ENCODE measurements at places on chromosomes 4 and X.

DNA sequence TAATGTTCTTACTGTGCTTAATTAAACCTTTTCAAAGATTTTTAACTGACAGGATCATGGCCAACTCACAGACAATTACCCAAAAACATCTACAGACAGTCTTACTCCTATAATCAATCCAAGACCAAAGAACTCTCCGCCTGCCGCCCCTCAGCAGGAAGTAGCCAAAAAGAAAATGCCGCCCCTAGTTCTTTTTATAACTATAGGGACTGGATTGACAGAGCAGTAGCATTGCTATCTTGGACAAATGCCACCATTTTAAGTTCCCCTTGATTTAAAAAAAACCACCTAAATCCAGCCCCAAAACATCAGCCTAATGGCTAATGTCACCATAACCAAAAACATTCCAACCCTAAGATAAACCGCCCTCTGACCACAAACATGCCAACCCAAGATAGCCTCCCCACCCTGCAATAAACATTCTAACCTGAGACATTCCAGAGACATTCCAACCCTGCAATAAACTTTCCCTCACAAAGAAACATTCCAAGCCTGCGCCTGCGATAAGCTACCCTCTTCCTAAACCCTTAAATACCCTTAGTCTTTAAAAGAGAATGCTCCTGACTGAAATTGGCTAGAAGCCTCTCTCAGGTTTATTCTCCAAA is 77.0 kb downstream of the COQ2 start:
- DNase-seq: no peak

DNA sequence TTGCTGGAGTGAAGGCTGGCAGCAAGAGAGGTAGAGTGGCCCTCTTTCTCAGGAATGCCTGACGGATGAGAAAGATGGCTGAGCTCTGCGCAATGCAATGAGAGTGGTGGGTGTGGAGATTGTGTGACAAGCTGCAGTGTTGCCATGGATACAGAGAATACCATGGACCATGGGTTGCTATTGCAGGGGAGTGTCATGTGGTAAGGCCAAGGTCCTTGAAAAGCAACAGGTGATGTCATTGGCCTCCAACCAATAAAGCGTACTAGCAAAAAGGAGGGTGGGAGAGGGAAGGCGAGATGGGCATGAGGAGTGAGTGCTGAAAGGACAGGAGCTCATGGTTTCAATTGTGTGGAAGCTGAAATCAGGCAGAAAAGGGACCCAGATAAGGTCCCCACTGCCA is 1.8 kb downstream of the PNMA5 start:
- no peak for DNase-seq

DNA sequence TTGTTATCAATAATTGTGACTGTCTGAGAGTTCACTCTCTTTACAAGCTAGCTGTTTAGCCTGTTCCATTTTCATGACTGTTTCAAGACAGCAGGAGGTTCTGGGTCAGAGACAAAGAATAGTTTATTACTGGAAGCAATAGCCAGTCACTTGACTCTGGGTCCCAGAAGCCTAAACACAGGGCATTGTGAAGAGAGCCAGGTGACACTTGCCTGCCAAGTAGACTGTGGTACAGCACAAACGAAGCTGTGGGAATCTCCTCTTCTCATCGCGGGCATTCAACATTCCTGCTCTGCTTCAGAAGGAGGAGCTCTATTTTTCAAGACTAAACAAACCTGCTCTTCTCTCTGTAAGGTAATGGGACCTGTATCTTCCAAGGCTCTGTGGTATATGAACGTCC is 485.1 kb downstream of the TRIML1 start:
- DNase-seq: no peak

- no peak for DNase-seq
Observed at GRCh38 chr4:62360156-62360545, 1160.0 kb downstream of the ADGRL3 start.

GRCh38 chrX:150599226-150599625 is 30.8 kb downstream of the MTM1 start:
- DNase-seq: no peak

DNA sequence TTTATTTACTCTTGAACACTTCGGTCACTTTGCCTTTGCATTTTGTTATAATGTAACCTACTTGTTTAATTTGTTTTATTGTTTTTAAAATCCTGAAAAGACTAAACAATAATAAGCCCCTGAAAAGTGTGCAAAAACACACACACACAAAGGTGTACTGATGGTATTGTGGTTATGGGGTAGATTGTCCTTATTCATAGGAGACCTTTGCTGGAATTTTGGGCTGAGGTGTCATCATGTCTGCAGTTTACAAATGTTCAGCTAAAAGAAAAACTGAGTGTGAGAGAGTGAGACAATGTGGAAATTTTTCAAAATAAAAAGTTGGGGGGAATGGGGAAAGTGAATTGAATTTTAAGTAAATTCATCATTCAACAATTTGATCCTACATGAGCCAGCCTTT is 174.9 kb downstream of the QDPR start:
- no peak for DNase-seq

DNA sequence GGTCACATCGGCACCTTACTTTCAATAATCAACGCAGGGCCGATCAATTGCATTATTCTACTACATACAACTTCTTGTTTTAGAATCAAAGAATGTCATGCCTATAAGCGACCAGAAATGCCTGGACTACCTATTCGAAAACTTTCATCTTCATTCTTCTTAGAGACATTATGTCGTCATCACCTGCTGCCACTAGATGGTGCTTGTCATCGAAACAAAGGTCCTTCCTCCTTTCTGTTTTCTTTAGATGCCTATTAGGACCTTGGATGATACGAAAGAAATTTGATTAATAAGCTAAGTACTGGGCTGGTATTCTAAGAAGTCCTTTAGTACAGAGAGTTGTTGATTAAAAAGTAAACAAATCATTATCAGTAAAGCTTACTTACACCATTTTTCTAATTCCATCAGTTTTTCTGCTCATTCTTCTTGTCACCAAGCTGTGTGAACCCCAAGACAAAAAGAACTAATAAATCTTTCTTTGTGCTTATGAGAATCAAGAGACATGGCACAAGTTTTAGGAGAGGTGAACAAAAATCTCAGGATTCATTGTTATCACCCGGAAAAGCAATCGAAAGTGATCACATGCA is 154.5 kb upstream of the SLC4A4 start:
- DNase-seq: peak; percentile 67

DNA sequence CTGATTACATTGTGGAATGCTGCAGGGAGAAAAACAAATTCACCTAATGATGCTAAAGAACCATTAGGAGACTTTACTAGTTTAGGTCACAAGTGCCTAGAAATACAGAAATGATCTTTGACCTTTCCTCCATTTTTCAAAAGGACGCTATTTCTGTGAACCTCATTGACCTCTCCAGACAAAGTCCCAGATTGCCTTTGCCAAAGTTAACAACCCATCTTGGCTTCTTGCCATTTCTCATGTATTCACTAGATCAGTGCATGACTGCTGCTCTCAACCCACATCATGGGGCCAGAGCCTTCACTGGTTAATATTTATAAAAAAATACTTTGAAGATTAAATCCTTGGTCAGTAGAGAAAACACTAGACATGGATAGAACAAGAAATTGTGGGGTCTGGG is 19.9 kb upstream of the AR start:
- DNase-seq: no peak

DNA sequence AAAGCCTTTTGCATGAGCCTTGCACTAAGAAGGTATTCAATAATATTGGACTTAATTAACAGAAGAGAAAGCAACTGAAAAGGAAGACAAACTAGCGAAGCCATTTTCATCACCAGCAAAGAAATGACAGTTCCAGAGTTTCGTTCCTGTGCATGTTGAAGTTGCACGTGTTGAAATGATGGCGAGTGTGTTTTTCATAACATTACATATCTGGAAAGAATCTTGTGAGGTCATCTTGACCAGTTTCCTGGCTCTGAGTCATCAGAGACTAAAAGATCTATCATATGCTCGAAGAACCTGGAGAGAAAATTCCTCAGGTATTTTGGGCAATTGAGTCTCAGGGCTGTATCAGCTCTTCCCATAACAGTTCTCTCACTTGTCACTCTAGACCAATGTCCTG is 106.2 kb upstream of the MAML3 start:
- no peak for DNase-seq

DNA sequence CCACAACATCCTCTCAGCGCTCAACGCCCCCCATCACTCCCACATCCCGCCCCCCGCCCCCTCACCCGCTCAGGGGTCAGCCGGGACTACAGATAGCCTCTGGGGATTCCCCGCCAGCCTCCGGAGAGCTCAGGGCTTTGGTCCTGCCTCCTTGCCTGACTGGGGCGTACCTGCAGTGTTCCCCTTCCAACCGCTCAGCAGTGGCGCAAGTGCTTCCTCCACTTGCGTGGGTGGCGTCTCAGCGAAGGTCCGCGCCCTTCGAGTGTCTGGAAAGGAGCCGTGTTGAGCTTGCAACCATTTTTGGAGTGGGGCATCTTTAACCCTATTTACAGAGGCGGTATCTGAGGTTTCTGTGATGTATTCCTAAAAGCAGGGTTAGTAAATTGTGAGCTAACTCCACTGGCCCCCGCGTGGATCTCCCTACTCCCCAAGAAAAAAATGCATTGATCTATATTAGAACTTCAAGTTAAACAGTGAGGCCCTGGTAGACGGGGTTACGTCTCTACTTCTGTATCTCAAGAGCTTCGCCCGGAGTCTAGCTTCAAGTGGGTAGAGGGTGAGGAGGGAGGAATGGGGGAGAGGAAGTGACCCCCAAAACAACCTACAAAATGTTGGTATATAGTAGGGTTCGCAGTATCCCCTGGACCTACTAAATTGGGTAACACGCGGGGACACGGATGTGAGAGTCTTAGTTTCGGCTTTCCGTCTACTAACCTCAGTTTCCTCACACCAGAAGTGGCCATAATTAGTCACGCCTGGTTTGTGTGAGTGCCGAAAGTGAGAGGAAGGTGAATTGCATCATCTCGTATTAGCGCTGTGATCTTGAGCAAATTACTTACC is 16.1 kb downstream of the NKX3-2 start:
- DNase-seq: peak; percentile 32

GRCh38 chrX:155876704-155877103 is 4.4 kb upstream of the VAMP7 start:
- DNase-seq: peak; percentile 42

DNA sequence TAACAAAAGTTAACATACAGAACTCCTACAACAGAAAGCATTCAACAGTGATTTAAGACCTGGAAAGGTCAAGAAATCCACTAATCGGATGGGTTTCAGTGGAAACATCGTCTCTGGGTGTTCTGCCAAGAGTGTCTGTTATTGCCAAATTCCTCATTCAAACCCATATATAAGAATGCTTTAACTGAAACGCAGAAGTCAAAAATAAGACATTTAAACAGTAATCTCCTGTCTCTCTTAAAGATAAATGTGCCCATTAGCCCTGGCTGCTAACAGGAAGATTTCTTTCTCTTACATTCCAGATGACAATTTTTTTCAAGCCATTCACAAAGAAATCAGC is 31.5 kb downstream of the DCTD start:
- no peak for DNase-seq

- peak; percentile 30 for DNase-seq
Observed at GRCh38 chr4:121096629-121097028, 24.3 kb upstream of the NDNF start.

DNA sequence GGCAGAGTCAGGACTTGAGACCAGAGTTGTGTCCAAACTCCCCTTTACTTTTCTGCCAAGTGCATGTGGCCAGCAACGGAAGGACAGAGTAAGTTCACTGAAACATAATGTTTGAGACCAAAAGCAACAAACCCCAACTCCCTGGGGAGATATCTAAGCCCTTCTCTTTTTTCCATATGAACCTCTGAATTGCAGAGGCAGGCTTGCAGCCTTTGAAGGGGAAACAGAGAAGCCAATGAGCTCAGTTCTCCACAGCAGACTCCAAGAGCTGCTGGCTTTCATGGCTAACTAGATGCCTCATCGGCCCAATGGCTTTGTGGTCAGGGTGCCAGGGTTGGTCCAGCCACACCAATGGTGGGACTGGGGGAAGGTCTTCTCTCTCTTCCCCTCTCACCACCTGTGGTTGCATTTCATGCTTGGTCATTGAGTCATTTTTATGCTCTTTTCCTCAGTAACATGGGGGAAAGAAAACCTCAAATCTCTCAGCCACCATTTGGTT is 34.0 kb downstream of the STARD8 start:
- peak; percentile 37 for DNase-seq

GRCh38 chrX:3450881-3451570 is 104.6 kb upstream of the MXRA5 start:
- DNase-seq: no peak

- no peak for DNase-seq
Observed at GRCh38 chr4:140069066-140069465, 84.9 kb downstream of the MAML3 start.

DNA sequence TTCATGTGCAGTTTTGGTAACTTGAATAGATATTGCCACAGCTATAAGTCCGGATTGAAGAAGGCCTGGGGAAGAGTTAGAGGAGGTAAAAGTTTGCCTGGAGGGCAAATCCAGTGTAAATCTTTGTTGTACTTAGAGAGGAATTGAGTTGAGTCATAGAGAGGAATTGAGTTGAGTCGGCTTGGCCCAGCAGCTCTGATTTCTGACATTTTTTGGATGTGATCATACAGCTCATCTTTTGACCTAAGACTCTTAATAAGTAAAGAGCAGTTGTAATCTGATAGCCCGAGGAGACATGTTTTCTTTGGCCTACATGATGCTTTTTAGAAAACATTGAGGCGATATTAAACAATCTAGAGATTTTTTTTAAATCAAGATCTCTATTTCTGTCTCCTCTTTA is 3.9 kb downstream of the KIT start:
- DNase-seq: no peak

- DNase-seq: peak; percentile 37
Observed at GRCh38 chrX:115147220-115147619, 42.0 kb upstream of the RBMXL3 start.

DNA sequence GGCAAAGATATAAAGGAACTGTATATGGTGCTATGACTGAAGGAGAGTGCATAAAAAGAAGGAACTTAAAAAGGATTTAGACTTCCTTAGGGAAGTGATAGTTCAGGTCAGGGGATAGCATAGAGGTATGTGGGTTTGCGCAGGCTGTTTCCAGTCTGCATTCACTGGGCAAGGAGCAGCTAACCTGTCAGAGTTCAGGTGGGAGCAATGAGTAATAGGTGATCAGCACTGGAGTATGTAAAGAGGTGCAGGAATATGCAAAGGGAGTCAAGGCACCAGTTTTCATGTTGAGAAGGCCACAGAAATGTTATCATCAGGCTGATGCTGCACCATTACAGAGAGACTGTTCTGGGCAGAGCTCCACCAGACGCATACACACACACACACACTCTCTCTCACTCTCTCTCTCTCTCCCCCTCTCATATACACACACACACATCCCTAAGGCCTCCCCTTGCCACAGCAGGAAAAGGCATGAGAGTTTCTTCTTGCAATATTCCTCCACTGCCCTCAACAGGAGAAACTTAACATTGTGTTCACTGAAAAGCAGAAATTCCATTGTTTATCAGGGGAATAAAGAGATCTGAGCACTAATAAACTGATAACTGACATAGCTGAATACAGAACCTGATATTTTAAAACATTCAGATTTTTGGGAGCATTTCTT is 256.4 kb upstream of the GRID2 start:
- DNase-seq: no peak

GRCh38 chrX:31697294-31697916 is 625.6 kb upstream of the FTHL17 start:
- DNase-seq: no peak
